ENCODE measurements at places on chromosomes 6 and 20.

DNA sequence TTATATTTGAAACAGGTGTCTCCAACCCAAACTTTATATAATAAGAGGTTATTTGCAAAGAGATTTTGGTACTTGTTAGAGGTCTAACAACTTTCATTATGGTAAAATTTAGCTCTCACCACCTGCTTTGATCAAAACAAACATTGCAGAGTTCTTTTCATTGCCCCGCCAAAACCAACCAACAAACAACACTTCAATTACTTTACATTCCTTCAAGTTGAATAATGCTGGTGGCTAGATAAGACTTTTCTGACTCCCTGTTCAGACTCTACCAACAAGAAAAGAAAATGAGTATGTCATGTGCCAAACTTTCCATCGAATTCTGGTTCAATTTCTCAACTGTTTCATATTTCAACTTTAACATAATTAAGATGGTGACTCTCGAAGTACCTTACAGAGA lies 311.1 kb downstream of the ADGRG6 start:
- DNase-seq, result no peak

DNA sequence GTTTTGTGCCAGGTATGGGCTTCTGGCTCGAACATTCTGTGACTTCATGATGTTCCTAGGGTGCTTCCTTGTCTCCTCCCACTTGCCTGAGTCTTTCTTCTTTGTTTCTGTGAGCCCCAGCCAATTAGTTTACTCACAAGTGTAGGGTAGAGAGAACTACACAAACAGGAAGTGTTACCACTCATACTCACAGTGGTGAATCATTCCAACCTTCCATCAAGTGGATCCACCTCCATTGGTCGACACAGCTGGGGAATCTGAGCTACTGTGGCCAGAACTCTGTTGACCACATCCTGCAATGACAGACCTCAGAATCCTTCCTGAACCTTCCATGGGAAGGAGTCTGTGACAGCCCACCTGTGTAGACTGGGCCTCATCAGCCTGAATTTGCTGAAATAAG lies 76.8 kb downstream of the UNC5CL start:
- no peak for DNase-seq

DNA sequence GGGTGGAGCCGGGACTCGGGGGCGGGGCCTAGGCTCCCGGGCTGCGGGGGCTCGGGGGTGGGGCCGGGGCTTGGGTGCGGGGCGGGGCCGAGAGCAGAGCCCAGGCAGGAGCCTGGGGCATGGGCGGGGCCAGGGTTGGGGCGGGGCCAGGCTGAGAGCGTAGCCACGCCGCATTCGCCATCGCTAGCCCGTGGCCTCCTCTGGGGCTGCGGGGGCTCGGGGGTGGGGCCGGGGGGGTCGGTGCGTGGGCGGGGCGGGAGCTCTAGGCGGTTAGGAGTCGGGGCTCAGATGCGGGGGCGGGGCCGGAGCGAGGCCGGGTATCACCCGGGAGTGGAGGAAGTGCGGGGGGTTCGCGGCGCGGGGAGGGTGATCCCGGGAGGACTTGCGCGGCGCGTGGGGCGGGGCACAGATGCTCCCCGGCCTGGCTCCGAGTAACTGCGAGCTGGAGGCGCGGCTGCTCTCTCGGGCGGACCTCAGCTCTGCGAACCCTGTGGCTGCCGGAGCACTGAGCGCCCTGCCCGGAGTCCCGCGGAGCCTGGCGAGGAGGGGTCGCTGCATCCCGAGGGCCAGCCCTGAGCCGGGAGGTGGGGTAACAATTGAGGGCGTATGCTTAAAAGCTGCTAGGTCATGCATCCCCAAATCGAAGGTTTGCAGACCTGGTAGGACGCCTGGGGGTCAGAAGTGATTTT lies 434 bp upstream of the ECI2 start:
- peak; percentile 67 for DNase-seq

DNA sequence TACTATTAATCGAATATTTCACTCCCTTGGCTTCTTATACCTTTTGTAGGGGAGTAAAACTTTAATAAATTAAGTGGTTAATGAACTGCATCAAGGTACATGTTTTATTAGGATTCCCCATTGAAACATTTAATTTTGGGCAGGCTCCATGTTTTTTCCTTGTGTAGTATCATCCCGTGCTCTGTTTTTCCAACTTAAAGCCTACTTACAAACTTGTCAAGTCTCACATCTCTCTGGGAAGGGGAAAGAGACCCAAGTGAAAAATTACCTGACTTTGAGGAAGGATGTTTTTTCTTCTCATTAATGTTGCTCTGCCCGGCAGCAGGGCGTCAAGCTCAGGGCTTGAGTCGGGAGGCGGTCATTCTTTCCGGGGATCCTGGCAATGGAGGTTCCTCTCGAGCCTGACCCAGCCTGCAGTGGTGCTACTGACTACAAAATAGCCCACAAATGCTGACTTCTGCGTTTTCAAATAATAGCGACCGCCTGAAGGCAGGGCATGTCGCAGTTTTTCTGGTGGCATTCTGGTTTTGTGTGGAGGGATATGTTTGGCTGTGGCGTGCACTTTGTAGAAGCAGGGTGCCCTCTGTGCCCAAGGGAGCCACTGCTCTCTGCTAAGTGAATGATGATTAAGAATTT lies 2.4 kb downstream of the DSP start:
- DNase-seq, result no peak

DNA sequence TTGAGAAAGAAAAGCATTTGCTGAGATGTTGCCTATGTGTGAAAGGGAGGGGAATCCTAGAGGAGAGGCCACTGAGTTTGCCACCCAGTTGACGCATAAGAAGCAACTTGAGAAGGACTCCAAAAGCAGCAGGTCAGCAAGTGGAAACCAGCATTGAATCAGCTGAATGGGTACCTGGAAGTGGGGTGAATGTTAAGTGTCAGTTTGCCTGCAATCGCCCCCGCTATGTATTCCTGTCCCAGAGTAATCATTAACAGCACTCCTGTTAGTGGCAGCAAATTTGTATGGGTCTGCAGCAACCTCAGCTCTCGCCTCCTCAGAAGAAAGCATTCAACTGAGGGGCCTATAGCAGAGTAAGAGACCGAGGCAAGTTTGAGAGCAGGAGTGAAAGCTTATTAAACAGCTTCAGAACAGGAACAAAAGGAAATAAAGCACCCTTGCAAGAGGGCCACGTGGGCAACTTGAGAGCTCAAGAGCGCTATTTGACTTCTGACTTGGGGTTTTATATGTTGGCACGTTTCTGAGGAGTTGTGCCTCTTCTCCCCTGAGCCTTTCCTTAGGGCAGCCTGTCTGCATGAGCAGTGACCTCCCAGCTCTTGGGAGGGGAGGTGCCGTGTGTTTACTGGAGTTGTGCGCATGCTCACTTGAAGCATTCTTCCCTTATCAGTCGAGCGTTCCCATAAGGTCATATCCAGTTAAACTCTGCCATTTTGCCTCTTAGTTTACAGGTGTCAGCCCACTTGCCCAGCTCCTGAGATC lies 122.6 kb upstream of the PHACTR1 start:
- no peak for DNase-seq

DNA sequence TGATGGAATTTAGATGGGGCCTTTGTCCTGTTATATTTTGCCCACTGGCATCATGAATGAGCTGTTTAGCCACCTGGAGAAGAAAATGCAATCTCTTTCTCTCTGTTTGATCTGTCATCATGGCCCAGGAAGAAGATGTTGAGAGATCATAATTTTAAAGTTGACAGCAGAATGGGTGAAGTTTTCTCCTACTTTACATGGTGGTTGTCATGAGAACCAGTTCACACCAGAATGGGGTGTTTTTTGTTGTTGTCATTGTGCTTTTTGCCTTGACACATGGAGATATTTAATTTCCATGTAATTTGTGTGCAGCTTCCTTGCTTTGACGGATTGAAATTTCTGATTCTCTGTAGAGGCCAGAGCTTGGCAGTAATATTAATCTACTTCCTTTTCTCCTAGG lies 122.5 kb downstream of the FARS2 start:
- no peak for DNase-seq

- DNase-seq, result no peak
These were observed 33.6 kb upstream of the ID4 start for GRCh38 chr6:19803331-19804204.

DNA sequence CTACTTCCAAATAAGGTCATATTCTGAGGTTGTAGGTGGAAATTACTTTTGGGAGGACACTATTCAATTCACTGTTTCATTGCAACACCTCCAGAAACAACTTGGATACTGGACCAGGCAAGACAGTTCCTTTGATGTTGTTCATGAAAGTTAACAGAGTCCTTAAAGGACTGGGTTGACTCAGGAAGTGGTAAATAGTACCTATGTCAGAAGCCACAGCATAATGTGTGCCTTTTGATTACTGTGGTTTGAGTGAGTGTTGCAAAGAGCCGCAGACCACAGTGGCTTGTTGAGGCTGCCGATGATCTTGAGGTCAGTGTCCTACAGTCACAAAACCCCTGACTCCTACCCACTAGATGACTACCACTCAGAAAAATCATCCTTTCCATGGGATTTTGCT lies 10.9 kb downstream of the IL20RA start:
- no peak for DNase-seq

DNA sequence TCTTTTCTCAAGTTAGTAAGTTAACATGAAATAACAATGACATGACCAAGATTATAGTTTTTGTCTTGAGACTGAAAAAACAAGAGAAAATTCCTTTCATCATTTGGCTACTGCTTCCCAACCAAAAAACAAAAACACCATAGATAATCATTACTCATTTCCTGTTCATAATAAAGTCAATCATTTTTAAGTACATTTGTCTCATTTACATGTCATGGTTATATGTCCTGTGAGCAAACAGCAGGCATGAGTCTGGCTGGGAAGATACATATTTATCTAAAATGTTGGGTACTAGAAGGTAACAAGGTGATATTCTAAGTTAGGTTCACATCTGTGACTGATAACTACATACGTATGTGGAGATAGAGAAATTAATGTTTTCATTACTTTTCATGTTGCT lies 180.5 kb downstream of the ISM1 start:
- DNase-seq, result no peak

DNA sequence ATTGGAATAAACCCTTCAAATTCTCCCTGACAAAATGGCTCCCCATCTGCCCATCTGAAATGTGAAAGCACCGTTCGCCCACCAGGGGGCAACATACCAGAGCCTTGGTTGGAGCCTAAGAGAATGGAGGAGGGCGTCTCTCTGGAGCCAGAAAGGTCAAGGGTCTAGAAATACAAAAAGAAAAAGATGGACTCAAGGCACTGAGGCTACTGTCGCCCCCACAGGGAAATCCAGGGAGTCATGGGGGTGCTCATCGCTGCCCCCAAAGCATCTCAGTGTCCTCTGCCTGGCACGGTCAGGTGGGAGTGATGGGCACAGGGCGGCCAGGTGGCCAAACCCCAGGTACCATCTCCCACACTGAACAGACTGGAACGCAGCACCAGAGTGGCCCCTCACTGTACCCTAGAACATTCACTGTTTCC lies 136.3 kb downstream of the ZMYND8 start:
- no peak for DNase-seq

Measured in esophagus squamous epithelium (tissue), 5 donors.